Activated T-helper 1 cell treated with anti-CD3 and anti-CD28 coated beads, Interleukin-12 subunit alpha, Interleukin-12 subunit beta, Interleukin-2, Interleukin-4 antibody, amounts not matched to agents 30 ng/mL and 10 ng/mL and 1 ng/mL, durations not matched to agents 14 hours and 24 hours and 36 hours (primary cell): ENCODE measurements at places on chromosomes 7 and 10.
A peak's percentile ranks its signal among the peaks of the same experiment; 100 is the strongest.

DNA sequence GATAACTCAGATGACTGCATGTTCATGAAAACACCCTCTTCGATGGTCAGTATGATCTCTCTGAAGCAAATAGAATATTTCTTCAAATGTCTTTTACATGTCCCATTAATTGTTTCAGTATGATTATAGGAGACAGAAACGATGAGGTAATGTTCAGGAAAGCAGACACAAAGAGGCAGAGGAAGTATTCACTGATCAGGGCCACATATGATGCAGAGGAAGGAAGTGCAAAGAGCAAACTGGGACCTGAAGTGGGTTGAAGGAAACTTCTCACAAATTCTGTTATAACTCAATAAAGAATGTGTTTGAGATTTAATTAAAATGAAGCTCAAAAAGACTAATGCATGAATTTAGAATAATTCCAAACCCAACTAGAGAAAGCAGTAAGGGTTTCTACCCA lies 70.5 kb downstream of the TES start:
- H3K36me3 ChIP-seq: no peaks in the 10 kb centered on the region
- H3K4me1 ChIP-seq: peaks cover 5% of the 10 kb centered on the region
- no peak overlapping the region for H3K4me3 ChIP-seq
- peaks cover 17% of the 10 kb centered on the region for H3K27me3 ChIP-seq
- H3K27ac ChIP-seq: no peak overlapping the region

- H3K27me3 ChIP-seq: peaks cover 26% of the 10 kb centered on the region
- no peak overlapping the region for H3K4me3 ChIP-seq
- H3K4me1 ChIP-seq: peaks cover 10% of the 10 kb centered on the region
- H3K27ac ChIP-seq: no peak overlapping the region
Observed at GRCh38 chr10:48658243-48658974, 26.3 kb upstream of the WDFY4 start.

GRCh38 chr10:92750791-92751533 lies 61.2 kb downstream of the HHEX start:
- no peaks in the 10 kb centered on the region for H3K36me3 ChIP-seq
- no peak for DNase-seq
- no peak overlapping the region for H3K4me3 ChIP-seq
- no peak overlapping the region for H3K27ac ChIP-seq
- H3K4me1 ChIP-seq: peaks cover 11% of the 10 kb centered on the region
- peaks cover 5% of the 10 kb centered on the region for H3K27me3 ChIP-seq

GRCh38 chr10:126838316-126838715 lies 66.9 kb upstream of the DOCK1 start:
- no peaks in the 10 kb centered on the region for H3K4me1 ChIP-seq
- no peak overlapping the region for H3K4me3 ChIP-seq
- no peaks in the 10 kb centered on the region for H3K27me3 ChIP-seq
- DNase-seq: no peak
- H3K36me3 ChIP-seq: no peaks in the 10 kb centered on the region

- DNase-seq: no peak
- no peak overlapping the region for H3K27ac ChIP-seq
- H3K27me3 ChIP-seq: no peaks in the 10 kb centered on the region
- no peaks in the 10 kb centered on the region for H3K36me3 ChIP-seq
- no peak overlapping the region for H3K4me3 ChIP-seq
Observed at GRCh38 chr10:10094691-10095090, 923.0 kb upstream of the CELF2 start.

DNA sequence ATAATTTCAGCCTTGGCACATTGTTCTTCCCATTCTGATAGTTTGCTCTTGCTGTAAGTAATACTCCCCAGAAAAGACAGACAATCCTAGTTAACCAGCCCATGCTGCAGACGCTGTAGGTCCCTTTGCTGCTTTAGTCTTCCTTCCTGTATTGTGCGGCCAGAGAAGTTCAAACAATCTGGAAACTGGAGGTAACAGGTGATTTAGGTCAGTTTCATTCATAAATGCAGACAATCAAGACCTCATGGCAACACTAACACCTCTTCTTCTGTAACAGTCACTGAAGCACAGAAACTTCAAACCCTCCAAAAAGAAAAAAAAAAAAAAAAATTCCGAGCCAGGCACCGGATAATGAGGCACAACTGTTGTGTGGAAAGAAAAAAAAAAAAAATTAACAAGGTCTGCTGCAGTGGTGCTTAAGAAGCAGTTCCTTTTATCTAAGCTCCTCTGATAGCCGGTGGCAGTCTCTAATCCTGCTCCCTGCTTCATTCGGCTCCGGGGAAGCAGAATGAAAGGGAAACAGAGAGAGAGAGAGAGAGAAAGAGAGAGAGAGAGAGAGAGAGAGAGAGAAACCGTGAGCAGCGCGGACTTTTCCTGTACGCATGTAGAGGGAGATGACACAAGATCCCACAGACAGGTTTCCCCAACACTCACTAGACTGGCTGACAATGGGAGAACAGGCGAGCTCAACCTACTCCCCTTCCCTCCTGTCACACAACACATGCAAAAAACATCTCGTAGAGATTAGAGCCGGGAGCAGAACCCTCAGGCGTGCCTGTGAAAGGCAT lies at the start of gene SEMA3A:
Gene SEMA3A, minus strand, starts transcription at position 306 of the 788 bp plus-strand sequence. Its CDS starts 203 bp downstream, at position 103.
- peaks cover 34% of the 10 kb centered on the region for H3K4me1 ChIP-seq
- peak within 1 kb of the TSS; percentile 88 for H3K4me3 ChIP-seq
- DNase-seq: no peak
- peaks cover 11% of the 10 kb centered on the region for H3K27me3 ChIP-seq

GRCh38 chr10:113967126-113967525 lies 76.5 kb upstream of the ADRB1 start:
- no peak for DNase-seq
- H3K27ac ChIP-seq: no peak overlapping the region
- H3K4me3 ChIP-seq: no peak overlapping the region
- peaks cover 16% of the 10 kb centered on the region for H3K4me1 ChIP-seq
- peaks cover 17% of the 10 kb centered on the region for H3K27me3 ChIP-seq
- H3K36me3 ChIP-seq: peaks cover 7% of the 10 kb centered on the region

- peaks cover 7% of the 10 kb centered on the region for H3K4me1 ChIP-seq
- H3K27ac ChIP-seq: no peak overlapping the region
- no peak overlapping the region for H3K4me3 ChIP-seq
- peak; percentile 22 for DNase-seq
- H3K27me3 ChIP-seq: no peaks in the 10 kb centered on the region
Observed at GRCh38 chr7:40717242-40717641, 582.4 kb downstream of the SUGCT start.

GRCh38 chr7:143374561-143374960 lies 6.6 kb upstream of the ZYX start:
- peaks cover 5% of the 10 kb centered on the region for H3K27me3 ChIP-seq
- peaks cover 52% of the 10 kb centered on the region for H3K4me1 ChIP-seq
- DNase-seq: no peak
- H3K4me3 ChIP-seq: no peak overlapping the region
- no peak overlapping the region for H3K27ac ChIP-seq
- H3K36me3 ChIP-seq: no peaks in the 10 kb centered on the region

- H3K4me1 ChIP-seq: no peaks in the 10 kb centered on the region
- no peak overlapping the region for H3K4me3 ChIP-seq
- DNase-seq: no peak
- H3K36me3 ChIP-seq: no peaks in the 10 kb centered on the region
Observed at GRCh38 chr7:20624666-20625385, 9.4 kb downstream of the ABCB5 start.

GRCh38 chr7:121741896-121742295 lies 131.1 kb upstream of the PTPRZ1 start:
- H3K4me1 ChIP-seq: no peaks in the 10 kb centered on the region
- no peak for DNase-seq
- no peak overlapping the region for H3K27ac ChIP-seq
- H3K27me3 ChIP-seq: peaks cover 3% of the 10 kb centered on the region
- H3K4me3 ChIP-seq: no peak overlapping the region
- no peaks in the 10 kb centered on the region for H3K36me3 ChIP-seq

DNA sequence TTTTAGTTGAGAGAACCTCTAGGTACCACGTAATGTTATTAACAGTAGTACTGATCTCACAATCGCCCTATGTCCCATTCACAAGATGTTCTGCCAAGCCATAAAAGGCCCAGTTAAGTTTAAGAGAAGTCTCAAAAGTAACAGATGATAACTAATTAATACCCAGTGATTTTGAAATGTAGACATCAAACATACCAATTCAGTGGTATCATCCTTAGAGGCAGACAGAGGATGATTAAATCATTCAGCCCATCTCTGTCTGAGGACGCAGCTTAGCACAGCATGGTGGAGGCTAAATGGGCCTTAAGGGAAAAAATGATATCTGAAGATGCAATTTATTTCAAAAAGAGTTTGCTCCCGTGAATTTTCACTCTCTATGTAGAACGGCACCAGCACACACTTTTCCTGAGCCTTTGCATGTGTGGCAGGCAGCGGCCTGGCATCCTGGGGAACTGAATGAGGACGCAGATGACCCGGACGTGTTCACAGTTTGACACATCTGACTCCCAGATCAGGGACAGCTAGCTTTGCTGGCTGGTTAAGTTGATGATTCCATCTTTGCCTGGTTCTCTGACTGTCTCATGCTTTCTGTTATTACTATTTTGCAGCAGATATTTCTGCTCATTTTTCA lies 13.4 kb downstream of the EGFR start:
- no peaks in the 10 kb centered on the region for H3K36me3 ChIP-seq
- H3K27me3 ChIP-seq: peaks cover 21% of the 10 kb centered on the region
- H3K4me1 ChIP-seq: no peaks in the 10 kb centered on the region
- H3K4me3 ChIP-seq: no peak overlapping the region
- no peak for DNase-seq

DNA sequence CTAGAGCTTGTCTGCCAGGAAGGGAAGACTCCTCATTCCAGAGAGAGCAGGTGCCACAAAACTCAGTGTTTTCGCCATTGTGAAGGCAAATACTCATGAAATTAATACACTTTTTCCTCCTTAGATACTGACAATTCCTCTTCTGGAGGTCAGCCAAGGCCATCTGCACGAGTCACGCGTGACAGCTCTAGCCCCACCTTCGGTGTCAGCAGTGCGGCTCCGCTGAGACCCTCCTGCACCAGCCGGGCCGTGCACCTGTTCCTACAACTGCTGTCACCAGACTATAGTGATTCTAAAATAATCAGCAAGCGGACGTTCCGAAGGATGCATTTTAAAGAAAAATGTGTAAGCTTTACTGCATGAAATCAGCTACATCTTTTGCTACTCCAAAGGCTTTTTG lies 127.7 kb downstream of the DIP2C start:
- no peak for DNase-seq
- H3K4me3 ChIP-seq: no peak overlapping the region
- no peaks in the 10 kb centered on the region for H3K4me1 ChIP-seq

GRCh38 chr7:23907012-23907411 lies 197.0 kb downstream of the STK31 start:
- no peak overlapping the region for H3K4me3 ChIP-seq
- no peak for DNase-seq
- H3K4me1 ChIP-seq: no peaks in the 10 kb centered on the region
- no peak overlapping the region for H3K27ac ChIP-seq
- peaks cover 2% of the 10 kb centered on the region for H3K27me3 ChIP-seq

DNA sequence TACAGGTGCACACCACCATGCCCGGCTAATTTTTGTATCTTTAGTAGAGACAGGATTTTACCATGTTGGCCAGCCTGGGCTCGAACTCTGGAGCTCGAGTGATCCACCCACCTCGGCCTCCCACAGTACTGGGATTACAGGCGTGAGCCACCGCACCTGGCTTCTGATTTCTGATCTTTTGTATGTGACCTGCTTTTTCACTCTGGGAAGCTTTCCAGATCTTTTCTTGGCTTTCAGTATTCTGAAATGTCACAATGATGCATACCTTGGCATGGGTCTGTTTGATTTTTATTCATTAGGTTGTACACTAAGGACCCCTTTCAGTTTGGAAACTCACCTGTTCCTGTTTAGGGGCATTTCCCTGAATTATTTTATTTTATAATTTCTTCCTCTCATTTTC lies 41.6 kb downstream of the PROSER2 start:
- DNase-seq: no peak
- H3K36me3 ChIP-seq: no peaks in the 10 kb centered on the region
- H3K27me3 ChIP-seq: peaks cover 63% of the 10 kb centered on the region
- no peak overlapping the region for H3K4me3 ChIP-seq

- H3K36me3 ChIP-seq: no peaks in the 10 kb centered on the region
- no peak overlapping the region for H3K4me3 ChIP-seq
- peaks cover 89% of the 10 kb centered on the region for H3K27me3 ChIP-seq
- H3K4me1 ChIP-seq: peaks cover 16% of the 10 kb centered on the region
Observed at GRCh38 chr10:93068411-93069244, 5.1 kb upstream of the CYP26A1 start.

DNA sequence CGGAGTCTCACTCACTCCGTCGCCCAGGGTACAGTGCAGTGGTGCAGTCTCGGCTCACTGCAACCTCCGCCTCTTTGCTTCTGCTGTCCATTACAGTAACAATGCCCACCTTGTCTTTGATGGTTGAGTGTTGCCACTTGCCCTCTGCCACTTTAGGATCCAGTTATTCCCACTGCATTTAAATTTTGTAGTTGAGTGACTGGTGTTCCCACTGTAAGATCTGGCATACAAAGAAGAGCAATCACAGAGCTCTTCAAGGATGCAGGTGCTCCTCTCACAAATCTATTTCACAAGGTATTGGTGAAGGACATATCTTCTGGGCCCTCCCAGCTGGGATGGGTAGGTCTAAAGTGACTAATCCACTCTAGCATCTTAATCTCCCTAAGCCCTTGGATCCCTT lies 12.6 kb downstream of the PTER start:
- no peaks in the 10 kb centered on the region for H3K27me3 ChIP-seq
- no peak for DNase-seq
- no peak overlapping the region for H3K4me3 ChIP-seq
- H3K36me3 ChIP-seq: peaks cover 9% of the 10 kb centered on the region

DNA sequence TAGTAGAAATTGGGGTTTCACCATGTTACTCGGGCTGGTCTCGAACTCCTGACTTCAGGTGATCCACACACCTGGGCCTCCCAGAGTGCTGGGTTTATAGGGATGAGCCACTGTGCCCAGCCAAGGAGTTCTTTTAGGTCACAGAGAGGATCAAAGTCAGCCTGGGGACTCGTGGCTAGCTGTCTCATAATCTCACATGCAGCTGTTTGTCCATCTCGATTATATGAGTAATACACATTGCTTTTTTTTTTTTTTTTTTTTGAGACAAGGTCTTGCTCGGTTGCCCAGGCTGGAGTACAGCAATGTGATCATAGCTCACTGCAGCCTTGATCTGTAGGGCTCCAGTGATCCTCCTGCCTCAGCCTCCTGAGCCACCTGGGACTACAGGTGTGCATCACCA lies 2.2 kb downstream of the IFT22 start:
- peaks cover 10% of the 10 kb centered on the region for H3K27me3 ChIP-seq
- no peak overlapping the region for H3K27ac ChIP-seq
- peaks cover 6% of the 10 kb centered on the region for H3K36me3 ChIP-seq
- no peak overlapping the region for H3K4me3 ChIP-seq

- H3K27me3 ChIP-seq: no peaks in the 10 kb centered on the region
- no peak for DNase-seq
- peak overlapping the region; percentile 46 for H3K27ac ChIP-seq
- H3K36me3 ChIP-seq: peaks cover 18% of the 10 kb centered on the region
Observed at GRCh38 chr10:6299234-6299633, 96.5 kb downstream of the PFKFB3 start.

- no peaks in the 10 kb centered on the region for H3K4me1 ChIP-seq
- H3K27me3 ChIP-seq: peaks cover 3% of the 10 kb centered on the region
- H3K27ac ChIP-seq: no peak overlapping the region
- no peak for DNase-seq
- no peaks in the 10 kb centered on the region for H3K36me3 ChIP-seq
Observed at GRCh38 chr7:155560196-155560885, 14.0 kb upstream of the CNPY1 start.
